ENCODE measurements at places on chromosomes 16 and 17.

DNA sequence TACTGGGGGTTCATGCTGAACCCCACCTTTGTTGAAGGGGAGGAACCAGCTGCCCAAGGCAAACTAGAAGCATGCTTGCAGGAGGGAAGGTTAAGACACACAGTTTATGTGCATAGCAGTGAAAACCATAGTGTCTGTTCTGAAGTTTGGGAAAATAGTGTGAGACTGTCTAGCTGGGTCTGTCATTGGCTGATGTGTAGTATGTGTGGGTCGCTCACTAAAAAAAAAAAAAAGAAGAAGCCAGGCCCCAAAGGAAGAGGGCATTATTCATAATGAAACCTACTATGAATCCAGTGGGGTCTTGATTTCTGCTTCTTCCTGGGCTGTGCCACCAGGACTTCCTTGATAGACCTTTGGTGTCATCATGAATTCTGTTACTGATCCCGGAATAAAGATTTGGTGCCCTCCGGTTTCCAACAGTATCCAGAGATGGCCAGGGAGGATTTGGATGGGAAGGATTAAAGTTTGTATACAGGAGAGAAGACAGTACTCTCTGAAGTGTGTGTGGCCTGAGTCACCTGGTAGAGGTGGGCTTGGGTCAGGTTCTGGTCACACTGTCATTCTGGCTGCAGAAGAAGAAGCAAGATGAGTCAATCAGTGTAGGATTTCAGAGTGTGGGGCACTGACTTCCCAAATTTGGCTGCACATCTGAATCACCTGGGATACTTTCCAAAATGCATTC, 220.3 kb downstream of the PRKCA start:
- DNase-seq = no peak

- DNase-seq = no peak
Observed at GRCh38 chr17:78546476-78546875, 30.7 kb downstream of the DNAH17 start.

GRCh38 chr16:11325404-11326083, 19.7 kb upstream of the RMI2 start:
- DNase-seq = no peak

DNA sequence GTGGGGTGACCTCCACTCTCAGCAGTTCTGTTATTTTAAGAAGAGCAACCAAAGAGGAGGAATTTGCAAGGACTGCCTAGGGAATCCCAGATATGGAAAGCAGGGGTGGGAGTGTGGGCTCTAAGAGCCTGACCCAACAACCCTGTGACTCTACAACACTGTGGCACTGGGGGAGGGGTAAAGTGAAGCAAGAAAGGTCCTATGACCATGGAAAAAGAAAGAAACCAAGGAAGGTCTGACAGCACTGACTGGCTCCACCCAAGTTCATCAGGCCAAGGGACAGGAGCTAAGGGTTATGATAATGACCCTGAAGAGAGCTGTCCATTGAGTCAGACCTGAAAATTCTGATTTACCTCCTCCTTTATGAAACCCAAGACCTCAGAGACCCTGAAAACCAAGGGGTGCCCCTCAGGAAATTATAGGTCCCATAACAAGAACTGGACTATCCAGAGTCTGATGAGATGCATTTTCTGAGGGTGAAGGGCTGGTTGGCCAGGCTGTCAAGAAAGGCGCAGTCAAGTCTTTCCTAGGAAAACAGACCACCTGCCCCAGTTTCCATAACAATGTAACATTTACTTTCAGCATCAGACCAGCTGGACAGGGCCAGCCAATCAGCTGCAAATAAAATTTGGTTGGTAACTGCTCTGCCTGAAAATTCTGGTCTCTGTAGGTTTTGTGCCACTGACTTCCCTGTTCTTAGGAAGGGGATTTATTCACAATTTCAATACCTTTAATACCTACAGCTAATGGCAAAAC, 53.8 kb upstream of the MTMR4 start:
- DNase-seq = no peak

DNA sequence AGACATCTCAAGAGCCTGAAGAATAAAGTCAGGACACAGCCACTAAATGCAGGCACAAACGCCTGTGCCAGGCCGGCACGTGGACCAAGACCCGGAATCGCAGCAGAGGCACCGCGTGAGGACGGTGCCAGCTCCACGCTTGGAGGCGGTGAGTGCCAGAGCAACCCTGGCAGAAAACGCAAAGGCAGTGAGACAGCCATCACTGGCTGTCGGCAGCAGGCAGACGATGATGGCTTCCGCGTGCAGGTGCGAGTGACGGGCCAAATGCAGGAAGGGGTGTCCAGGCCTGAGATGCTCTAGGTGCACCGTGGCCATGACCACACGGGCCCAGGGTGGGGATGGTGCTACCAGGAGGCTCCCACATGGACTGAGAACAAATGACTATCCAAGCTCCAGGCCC, 78.8 kb downstream of the LMF1 start:
- no peak for DNase-seq

DNA sequence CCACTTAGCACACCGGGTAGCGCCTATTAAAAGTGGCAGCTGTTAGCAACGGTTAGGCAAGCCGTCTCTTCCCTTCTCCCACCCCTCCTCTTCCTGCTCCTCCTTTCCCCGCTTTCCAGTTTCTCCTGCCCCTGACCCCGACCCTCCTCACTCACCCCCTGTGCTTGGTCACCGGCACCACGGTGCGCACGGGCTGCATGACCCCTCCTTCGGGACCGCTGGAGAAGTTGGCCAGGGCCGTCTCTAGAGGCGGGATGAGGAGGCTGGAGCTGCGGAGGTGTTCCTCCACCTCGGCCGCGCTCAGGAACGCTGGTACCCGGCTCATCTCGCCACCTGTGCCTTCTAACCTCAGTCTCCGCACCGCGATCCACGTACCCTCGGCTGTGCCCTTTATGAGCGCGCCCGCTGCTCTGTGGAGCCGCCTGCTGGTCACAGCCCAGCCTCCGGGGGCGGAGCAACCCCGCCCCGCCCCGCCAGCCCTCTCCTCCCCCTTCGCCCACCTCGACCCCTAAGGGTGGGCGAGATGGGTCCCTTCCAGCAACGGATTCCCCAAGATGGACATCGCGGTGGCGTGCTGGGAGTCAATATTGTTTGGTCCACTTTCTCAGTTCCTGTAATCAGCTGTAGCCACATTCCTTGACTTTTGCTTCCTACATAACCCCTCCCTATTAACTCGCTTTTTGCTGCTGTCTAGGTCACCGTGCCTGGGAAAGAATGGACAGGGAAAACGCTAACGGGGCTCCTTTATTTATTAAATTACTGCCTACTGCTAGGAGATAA, at the start of gene CRYM:
Gene CRYM, minus strand, starts transcription at position 364 of the 780 bp plus-strand sequence. Its CDS starts 39 bp downstream, at position 325.
- peak; percentile 66 for DNase-seq

- DNase-seq = no peak
Observed at GRCh38 chr17:39051001-39051585, 83.9 kb upstream of the FBXO47 start.

DNA sequence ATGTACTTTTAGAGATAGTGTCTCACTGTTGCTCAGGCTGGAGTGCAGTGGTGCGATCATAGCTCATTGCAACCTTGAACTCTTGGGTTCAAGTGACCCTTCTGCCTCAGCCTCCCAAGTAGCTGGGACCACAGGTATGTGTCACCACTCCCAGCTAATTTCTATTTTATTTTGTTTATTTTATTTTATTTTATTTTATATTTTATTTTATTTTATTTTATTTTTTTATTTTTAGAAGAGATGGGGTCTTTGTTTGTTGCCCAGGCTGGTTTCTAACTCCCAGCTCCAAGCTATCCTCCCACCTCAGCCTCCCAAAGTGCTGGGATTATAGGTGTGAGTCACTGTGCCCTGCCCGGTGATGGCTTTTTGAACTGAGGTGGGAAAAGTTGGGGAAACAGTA, 35.1 kb upstream of the HS3ST4 start:
- DNase-seq = no peak

DNA sequence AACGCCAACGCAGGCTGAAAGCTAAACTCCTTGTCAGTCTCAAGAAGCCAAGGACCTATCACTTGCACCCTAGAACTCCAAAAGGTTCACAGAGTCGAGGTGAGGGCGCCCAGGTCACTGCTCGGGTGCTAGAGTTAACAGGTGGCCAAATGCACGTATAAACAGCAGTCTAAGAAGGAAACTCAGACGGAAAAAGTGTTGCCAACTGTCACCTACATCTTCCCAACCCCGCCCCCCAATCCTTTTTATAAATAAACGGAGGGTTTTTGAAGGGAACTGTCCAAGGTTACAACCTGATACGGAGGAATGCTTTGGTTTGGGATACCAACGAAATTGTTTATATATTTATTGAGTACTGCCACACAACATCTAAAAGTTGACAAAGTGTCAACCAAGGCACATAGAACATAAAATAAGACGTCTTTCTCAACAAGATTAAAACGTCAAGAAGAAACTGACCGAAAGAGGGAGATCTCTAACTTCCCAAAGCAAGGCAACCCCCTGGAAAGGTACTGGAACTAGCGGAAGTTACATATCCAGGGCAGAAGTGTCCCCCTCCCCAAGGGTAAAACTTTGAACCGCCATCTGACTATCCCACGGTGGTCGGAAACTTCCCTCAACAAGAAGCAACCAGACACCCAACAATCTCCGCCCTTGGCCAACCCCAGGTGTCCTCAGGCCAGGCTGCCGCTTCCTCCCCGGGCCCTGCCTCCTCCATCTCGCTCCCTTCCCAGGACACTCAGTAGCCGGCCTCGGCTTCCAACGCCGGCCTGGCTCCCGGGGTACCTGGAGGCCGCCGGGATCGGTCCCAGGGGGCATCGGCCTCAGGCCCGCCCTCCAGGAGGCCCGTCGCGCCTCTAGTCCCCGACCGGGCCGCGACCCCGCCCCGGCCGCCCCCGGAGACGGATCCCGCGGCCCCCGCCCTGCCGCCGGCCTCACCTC, 982 bp downstream of the SPAG9 start:
- DNase-seq = peak; percentile 55

DNA sequence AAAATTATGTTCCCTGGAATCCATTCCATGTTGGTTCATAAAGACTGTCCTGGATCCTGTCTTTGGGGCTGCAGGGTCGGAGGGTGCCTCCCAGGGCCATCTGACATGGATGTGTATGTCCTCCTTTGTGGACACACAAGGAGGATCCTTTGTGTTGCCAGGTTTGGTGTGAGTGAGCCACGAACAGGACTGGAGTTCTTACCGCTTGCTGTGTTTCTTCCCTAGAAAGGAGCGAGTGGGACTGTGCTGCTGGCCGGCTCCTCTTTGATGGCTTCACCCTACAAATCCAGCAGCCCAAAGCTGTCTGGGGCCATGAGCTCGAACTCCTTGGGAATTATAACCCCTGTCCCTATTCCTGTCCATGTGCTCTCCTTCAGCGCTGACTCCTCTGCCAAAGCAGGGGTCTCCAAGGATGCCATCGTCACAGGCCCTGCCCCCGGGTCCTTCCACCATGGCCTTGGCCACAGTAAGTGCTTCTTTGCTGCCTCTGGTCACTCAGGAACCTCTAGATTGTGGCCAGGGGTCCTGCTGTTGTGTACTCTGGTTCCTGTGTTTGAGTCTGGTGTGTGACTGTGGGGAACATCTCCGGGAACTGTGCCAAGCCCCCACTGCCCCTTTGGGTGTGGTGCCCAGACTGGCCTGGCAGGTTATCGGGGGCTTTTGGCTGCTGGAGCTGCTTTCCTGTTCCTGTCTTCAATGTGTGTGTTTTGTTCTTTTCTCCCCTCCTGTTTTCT, 29.5 kb downstream of the UBN1 start:
- no peak for DNase-seq

DNA sequence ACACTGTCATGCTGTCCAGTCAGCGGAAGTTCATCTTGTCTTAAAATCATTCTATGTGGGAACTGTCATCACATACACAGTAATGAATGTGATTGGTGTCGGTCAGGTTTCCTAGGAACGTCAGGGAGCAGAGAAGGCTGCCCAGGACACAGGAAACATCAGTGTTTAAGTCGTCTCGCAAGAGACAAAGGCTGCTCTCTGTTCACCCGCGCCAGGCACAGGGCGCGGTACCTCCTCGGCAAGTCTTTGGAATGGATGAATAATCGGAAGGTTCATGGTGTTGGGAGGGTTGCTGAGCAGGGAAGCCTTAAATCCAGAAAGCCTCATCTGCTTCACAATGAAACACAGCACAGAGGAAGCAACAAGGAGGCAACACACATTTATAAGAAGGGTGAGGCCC, 148.2 kb downstream of the CPPED1 start:
- no peak for DNase-seq

- no peak for DNase-seq
Observed at GRCh38 chr17:17474341-17474740, 2.5 kb upstream of the MED9 start.

- DNase-seq = peak; percentile 45
Observed at GRCh38 chr16:48366165-48367093, 18.8 kb downstream of the SIAH1 start.

- peak; percentile 80 for DNase-seq
Observed at GRCh38 chr17:68011199-68011665, 15.0 kb upstream of the C17orf58 start.

DNA sequence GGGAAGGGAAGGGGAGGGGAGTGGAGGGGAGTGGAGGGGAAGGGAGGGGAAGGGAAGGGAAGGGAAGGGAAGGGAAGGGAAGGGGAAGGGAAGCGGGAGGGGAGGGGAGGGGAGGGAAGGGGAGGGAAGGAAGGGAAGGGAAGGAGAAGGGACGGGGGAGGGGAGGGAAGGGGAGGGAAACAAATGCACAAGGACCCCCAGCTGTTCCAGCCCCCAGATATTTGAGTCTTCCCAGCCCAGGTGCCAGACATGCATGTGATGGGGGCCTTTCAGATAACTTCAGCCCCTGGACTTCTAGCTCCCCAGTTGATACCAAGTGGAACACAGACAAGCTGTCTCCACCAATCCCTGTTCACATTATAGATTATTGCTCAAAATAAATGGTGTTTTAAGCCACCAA, 14.7 kb upstream of the KDM8 start:
- no peak for DNase-seq

DNA sequence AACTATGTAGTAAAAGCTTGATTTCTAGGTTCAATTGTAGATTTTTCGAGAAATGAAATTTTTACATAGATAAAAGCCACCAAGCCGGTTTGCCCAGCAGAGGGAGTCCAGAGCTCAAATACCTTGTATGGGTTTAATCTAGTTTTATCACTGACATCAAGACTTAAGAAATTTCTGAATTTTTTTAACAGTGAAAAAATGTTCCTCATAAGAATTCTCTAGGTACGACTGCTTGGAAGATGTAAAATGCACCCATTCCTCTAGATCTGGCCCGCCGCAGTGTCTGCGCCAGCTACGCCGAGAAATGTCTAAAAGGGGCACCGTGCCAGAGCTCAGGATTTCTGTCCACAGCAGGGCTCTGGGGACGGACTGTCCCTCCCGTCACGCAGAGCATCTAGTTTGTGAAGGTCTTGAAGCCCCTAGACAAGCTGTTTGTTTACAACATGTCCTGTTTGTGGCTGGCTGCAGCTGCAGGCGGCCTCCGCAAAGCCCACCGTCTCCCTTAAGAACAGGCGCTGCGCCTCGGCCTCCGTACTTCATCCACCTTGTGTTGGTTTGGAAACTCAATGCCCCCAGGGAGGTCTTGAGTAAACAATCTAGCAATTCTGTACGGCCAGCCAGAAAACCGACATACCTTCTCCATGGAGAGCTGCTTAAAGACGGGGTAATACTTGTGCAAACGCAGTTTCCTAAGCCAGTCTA, 24.8 kb downstream of the MAP1LC3B start:
- DNase-seq = peak; percentile 34

- no peak for DNase-seq
Observed at GRCh38 chr17:19865021-19865420, 2.7 kb downstream of the ULK2 start.

GRCh38 chr16:12340151-12340733, 363.7 kb downstream of the SNX29 start:
- DNase-seq = peak; percentile 26

GRCh38 chr16:69105501-69106361, at the start of gene HAS3:
Gene HAS3 (plus strand): TSS chr16:69105653. CDS start chr16:69109396, 3,743 bp downstream.
- peak; percentile 48 for DNase-seq
